Testis (tissue), 5 donors: ENCODE measurements at places on chromosomes 3 and 15.
A peak's percentile ranks its signal among the peaks of the same experiment; 100 is the strongest.

GRCh38 chr3:101665851-101666250 is 11.1 kb downstream of the ZBTB11 start:
- no peak for DNase-seq

GRCh38 chr3:172024679-172025078 is 14.7 kb upstream of the FNDC3B start:
- no peak for DNase-seq

DNA sequence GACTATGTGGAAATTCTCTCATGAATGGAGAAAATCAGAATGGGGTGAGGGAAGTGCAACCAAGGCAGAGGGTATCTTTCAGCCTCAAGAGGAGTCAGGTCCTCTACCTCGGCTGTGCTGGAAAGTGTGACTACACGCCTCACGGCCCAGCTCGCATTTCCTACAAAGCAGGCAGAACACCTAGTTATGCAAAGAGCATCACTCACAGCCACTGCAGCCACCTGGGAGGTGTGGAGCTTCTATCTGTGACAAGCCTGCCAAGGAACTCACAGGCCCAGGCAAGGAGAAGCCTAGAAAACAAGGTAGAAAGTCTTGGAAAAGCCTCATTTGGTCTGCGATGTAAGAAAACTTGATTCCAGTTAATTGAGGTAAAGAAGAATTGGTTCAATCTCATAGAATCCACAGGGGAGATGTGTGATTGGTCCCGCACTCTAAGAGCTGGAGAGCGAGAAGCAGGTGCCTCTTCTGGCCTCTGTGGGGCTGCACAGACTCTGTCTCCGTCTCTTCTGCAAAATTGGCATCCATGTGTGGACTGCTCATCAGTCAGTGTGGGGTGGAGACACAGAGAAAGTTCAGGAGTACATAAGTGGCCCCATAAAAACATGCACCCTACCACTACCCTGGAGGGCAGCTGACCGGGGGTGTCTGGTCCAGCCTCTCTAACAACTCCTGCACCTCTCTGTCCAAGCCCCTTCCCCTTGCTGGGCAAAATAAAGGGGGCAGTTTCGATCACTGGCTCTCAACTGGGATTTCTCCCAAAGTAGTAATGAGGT is 76.8 kb downstream of the TAMM41 start:
- DNase-seq, result no peak

- no peak for DNase-seq
These were observed 368.0 kb upstream of the AGTR1 start for GRCh38 chr3:148329481-148330235.

DNA sequence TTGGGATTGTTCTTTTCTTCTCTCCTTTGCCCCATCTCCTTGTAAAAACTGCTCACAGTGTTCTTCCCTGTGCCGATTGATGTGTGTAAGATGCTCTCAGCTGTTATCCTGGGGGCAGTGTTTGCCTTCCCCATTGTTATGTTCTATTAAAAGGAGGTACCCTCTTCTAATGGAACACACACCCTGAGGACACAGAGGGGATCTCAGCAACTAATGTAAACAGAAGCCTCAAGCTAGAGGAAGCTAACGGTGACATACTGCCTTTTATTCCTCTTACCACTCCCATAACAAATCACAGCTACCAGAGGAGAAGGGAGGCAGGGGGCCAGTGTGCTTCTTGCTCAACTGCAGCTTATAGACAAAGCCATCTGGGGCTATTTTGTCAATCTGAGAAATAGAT is 2.2 kb downstream of the TAGLN3 start:
- no peak for DNase-seq

DNA sequence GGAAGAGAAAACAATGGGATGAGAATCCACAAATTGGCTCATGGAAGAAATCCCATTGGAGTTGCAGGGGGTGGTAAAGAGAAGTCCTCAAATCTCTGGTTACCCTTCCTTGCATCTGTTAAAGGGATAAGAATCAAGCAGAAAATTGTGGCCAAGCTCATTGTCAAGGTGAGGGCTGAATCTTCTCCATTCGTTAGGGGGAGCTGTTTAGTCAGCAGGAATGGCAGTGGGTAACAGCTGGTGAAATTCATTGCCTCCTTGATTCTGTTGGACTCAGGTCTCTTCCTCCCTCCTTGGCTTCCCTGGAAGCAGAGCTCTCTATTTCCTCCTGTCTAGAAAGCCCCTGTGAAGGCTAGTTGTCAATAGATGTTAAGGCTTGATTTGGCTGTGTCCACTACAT is 343.1 kb upstream of the SEMA6D start:
- no peak for DNase-seq

GRCh38 chr15:27670486-27671209 is 428.5 kb downstream of the OCA2 start:
- peak; percentile 60 for DNase-seq

DNA sequence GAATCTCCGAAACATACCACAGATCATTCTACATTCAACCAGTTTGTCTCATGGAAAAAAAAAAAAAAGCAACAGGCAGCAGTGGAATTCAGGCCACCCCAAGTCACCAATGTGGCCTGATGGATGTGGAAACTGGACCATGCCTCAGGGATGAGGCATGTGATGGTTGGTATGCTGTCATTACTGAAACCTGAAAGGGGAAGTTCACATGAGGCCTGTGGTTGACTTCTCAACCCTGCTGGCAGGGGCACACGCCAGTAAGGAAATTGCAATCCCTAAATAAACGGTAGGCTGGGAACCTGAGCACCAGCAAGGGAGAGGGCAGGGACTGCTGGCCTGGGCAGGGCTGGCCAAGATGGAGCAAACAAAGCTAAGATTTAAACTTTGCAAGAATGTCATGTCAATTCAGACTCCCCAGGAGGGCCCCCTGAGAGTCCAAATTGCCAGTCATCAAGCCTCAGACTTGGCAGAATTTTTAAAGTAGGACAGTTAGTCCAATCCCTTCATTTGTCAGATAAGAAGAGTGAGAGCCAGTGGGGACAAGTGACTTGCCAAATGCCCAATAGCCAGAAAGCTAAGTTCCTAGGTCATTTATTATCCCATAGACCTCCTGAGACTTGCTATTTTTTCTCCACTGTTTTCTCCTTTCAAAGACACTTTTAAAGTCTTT is 310.4 kb downstream of the ERC2 start:
- peak; percentile 18 for DNase-seq

DNA sequence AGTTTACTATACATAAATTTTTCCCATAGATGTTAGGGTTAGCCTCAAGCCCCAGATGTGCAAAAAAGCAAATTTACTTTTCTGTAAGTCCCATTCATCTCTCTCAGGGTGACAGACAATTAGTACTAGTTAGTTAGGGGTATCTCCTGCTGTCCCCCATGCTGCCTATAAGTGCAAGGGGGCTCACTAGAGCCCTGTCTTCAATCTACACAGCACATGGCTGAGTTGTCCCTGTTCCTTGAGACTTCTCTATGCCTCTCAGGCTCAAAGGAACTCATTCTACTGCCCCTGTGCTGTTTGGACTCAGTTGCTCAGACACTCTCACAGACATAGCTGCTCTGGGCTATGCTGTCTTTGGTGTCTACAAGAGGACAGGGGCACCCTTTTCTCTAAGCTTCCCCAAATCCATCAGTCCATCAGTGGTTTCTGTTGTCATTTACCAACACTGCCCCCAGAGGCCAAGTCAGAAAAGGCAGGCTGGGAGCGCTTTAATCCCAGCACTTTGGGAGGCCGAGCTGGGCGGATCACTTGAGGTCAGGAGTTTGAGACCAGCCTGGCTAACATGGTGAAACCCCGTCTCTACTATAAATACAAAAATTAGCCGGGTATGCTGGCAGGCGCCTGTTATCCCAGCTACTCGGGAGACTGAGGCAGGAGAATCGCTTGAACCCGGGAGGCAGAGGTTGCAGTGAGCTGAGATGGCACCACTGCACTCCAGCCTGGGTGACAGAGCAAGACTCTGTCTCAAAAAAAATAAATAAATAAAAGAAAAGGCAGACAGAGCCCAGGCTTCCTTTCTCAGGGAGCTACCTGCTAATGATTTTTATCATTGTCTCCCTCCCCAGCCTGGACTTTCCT is 31.4 kb upstream of the PRTG start:
- peak; percentile 62 for DNase-seq

DNA sequence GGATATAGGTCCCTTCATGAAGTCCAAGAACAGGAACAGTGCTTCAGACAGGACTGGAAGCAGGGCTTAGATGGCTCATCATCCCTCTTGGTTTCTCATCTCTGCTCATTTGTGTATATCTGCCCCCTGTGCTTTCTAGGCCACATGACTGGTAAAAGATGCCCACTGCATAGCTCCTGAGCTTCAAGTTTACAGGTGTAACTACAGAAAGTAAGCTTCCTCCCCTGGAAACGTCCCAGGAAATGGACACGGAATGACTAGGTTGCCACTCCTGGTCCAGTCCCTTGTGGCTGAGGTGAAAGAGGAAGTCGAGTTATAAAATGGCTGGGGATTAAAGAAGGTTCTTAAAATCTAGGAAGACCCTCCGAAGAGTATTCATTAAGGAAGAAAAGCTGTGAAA is 32.5 kb downstream of the MYO5A start:
- no peak for DNase-seq

GRCh38 chr3:158458464-158458863 is 112.5 kb upstream of the MLF1 start:
- DNase-seq, result no peak

DNA sequence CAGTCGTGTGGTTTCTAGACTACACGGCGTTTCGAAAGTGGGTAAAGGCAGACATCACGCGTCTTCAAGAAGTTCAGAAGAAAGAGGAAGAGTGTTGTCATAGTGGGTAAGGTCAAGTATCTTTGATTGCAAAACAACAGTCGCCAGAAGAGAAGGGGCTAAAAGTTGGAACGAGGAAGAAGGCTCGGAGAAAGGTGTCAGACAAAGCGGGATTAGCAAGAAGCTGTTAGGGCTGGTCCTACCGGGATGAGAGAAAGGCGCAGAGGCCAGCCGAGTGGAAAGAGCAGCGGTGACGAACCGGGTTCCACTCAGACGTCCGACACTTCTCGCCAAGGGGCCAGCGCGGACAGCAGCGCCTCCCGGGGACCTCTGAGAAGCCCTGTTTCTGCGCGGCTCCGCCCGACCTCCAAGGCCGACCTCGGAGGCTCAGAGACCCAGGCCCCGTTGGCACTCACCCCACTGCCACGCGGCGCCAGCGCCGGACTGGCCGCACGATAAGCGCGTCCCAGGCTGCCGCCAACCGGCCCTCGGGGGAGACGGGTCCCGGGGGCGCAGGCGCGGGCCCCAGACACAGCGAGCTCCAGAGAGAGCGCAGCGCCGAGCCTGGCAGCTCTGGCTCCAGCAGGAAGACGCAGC is 436 bp downstream of the ADPGK start:
- DNase-seq, result peak; percentile 56

GRCh38 chr15:72754096-72754495 is 29.5 kb downstream of the ADPGK start:
- DNase-seq, result no peak

GRCh38 chr3:46944191-46944590 is 32.4 kb downstream of the CCDC12 start:
- no peak for DNase-seq

DNA sequence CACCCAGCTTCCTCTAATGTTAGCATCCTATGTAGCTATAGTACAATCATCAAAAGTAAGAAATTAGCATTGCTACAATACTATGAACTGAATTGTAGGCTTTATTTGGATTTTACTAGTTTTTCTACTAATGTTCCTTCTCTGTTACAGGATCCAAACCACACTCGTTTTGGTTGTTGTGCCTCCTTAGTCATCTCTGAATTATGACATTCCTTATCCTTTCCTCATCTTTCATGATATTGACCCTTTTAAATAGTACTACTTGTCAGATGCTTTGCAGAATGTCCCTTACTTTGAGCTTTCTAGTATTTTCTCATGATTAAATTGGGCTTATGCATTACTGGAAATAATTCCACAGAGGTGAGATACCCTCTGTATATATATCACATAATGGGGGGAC is 265.4 kb downstream of the VPS13C start:
- no peak for DNase-seq

DNA sequence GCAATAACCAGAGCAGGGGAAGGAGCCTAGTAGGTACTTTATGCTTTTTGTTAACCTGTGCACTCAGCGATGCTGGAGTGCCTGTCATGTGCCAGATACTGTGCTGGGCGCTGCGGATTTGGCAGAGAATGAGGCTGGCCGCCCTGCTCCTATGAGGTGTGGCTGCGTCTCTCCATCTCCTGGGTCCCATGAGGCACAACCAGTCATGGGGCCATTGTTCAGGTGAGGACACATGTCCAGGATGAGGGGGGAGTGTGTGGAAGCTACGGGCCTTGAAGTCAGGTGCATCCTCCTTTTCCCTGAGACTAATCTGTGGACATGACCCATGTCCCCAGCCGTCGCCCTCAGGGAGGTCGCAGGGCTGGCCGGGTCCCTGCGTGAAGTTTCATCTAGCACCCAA is 963 bp upstream of the TXNRD3 start:
- no peak for DNase-seq

- peak; percentile 88 for DNase-seq
These were observed 6.4 kb downstream of the CELSR3 start for GRCh38 chr3:48656061-48656840.

DNA sequence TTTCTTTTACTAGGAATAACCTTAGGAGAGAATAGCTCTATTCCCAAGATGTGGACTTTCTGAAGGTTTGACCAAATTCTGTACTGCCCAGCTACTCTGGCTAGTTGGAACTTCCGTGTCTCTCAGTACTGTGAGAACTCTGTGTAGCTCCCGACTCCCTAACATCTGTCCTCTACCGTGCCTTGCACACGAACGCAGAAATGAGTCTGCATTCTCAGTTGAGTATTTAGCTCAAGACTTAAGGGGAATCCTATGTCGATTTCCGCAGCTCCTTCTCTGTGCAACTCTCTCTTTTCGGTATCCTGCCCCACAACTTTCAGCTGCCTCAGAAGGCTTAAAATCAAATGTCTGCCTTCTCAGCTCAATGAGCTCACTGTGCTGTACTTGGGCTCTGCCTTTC is 86.7 kb upstream of the EPHB3 start:
- no peak for DNase-seq

- DNase-seq, result no peak
These were observed 117.2 kb upstream of the LRRC3B start for GRCh38 chr3:26505399-26505798.

GRCh38 chr15:66832664-66833063 is 130.6 kb downstream of the SMAD6 start:
- no peak for DNase-seq

DNA sequence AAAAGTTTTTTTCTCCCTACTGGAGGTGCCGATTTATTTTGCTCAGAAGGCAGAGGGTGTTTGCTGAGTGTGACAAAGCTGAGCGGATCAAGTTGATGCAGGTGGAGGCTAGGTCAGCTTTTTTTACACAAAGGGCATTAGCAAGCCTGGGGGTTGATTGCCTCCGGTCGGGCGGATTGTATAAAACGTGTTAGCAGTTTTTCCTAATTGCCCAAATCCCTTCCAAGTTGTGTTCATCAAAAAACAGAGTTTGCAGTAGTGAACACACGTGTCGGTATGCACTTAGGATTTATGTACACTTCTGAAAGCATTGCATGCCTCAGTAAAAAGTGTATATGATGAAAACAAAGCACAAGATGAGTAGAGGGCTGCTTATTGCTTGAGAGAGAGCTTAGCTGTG is 2.6 kb downstream of the GPR160 start:
- DNase-seq, result no peak
